ENCODE measurements at places on chromosomes 13 and 19. TPM values are rescaled to one million over a fixed set of nuclear protein-coding genes. Genes with fewer than 3 reads are reported as not detected.

The APOC4 gene
- not detected for total RNA-seq

The FSD1 gene
- total RNA-seq, result 26.7 TPM

The ZNF626 gene
- total RNA-seq, result 9.1 TPM

The ANGPTL8 gene
- not detected for total RNA-seq

The NOTCH3 gene
- not detected for total RNA-seq

The TPTE2 gene
- not detected for total RNA-seq

The KLF1 gene
- not detected for total RNA-seq

The SIAH3 gene
- not detected for total RNA-seq

The TMEM150B gene
- not detected for total RNA-seq

The SIGLECL1 gene
- not detected for total RNA-seq

The RFPL4A gene
- total RNA-seq, result not detected

The LDLR gene
- total RNA-seq, result 117 TPM

The ZNF729 gene
- total RNA-seq, result not detected

The SLC17A7 gene
- not detected for total RNA-seq

The ZNF296 gene
- 6.3 TPM for total RNA-seq

The COL5A3 gene
- 0.18 TPM for total RNA-seq

The RGS9BP gene
- total RNA-seq, result 0.34 TPM

The SLC1A6 gene
- total RNA-seq, result not detected

The ZNF154 gene
- total RNA-seq, result 3.0 TPM

The FBXL3 gene
- 38.0 TPM for total RNA-seq

The ARHGEF1 gene
- 537 TPM for total RNA-seq

The GSX1 gene
- not detected for total RNA-seq

The CGB5 gene
- total RNA-seq, result not detected

Data from activated CD8-positive, alpha-beta T cell treated with anti-CD3 and anti-CD28 coated beads, Interleukin-2, amount 10 ng/mL, durations not matched to agents 7 days and 5 days (primary cell).